ENCODE measurements at places on chromosomes 6 and 20.

DNA sequence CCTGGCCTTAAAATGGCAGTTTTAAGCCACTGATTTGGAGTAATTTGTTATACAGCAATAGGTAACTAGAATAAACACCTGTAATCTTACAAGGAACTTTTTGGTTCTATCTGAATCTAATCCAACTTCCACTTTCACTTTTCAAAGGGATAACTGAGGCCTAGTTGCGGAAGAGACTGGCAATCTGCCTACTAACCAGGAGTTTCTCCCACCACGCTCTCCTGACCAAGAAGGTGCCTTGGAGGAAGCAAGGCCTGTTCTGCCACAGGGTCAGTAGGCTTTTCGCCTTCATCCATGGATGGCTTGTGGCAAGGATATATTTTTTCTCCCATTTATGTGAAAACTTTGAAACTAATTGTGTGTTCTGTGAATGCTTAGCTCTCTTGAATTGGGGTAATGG is 12.9 kb upstream of the MYBL2 start:
- H3K27ac ChIP-seq = peak overlapping the region; percentile 11
- no peaks in the 10 kb centered on the region for H3K36me3 ChIP-seq
- no peak overlapping the region for H3K4me3 ChIP-seq
- H3K4me1 ChIP-seq = peaks cover 3% of the 10 kb centered on the region
- DNase-seq = no peak

DNA sequence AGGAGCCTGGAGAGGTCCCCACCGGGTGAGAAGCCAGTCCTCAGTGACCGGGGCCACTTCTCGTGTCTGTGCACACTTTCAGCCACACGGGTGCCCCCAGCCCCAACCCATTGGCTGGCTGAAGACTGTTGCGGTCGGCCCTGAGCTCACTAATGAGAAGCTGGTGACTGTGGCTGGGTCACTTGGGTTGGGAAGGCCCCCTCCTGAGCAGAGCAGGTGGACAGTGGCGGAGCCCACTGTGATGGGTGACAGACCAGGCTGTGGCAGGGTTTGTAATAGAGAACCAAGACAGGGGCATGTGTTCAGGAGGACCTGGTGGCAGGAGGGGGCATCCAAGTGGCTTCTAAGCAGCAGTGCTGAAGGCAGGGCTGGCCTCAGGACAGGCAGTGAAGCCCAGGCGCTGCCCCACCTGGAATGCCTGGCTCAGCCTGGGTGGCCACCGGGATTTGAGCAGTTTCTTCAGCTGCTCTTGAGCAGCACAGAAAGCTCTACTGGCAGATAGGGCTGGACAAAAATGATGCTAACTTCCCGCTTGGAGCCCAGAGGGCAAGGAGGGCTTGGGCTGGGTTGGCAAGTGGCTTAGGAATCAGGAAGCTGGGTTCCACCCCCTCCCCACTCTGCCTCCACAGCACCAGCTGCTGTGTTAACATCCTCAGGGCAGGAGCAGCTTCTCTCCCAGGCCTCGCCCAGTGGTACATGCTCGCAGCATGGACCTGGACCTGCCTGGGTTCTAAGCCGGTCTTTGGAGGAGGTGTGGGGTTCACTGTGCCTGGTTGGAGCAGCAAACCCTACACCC is 256.4 kb downstream of the CDH4 start:
- DNase-seq = no peak
- peaks cover 42% of the 10 kb centered on the region for H3K4me1 ChIP-seq
- H3K27me3 ChIP-seq = peaks cover 18% of the 10 kb centered on the region
- H3K27ac ChIP-seq = no peak overlapping the region
- H3K36me3 ChIP-seq = no peaks in the 10 kb centered on the region

GRCh38 chr6:43625393-43625992 is 3.6 kb downstream of the GTPBP2 start:
- H3K4me3 ChIP-seq = no peak overlapping the region
- no peaks in the 10 kb centered on the region for H3K27me3 ChIP-seq
- DNase-seq = no peak
- H3K27ac ChIP-seq = no peak overlapping the region
- H3K36me3 ChIP-seq = peaks cover 60% of the 10 kb centered on the region
- peaks cover 14% of the 10 kb centered on the region for H3K4me1 ChIP-seq

DNA sequence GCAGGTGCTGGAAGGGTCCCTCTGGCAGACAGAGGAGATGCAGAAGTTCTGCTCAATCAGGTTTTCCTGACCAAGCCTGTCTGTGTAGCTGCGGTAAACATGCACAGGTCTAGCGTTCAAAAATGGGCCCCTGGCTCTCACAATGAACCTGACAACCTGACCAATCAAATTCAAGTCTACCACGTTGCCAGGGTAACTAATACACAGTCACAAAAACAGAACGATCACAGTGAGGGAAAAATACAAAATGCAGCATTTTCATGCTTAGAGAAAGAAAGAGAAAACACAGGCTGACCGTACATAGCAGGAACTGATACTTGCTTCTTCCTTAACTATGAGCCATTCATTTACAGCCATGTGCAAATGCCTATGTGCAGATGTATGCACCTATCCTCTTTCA is 353.1 kb upstream of the TSHZ2 start:
- H3K4me3 ChIP-seq = no peak overlapping the region
- no peak overlapping the region for H3K27ac ChIP-seq
- H3K27me3 ChIP-seq = no peaks in the 10 kb centered on the region
- no peaks in the 10 kb centered on the region for H3K36me3 ChIP-seq

DNA sequence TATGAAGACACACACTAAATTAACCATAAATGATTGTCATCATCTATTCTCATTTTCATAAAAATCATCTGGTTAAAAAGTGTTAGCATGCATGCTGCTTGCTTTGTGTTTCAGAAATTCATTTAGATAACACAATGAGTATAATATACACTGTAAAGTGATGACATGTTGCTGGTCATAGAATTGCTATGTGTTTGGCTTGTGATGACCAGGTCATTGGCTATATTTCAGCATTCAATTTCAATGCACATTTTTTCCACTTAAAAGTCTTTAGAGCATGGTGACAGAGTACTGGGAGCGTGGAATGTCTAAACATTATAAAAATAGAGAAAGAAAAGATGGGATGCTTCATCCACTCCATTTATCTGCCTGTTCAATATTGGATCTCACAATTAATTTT is 1291.1 kb upstream of the MAP3K7 start:
- DNase-seq = no peak
- H3K4me3 ChIP-seq = no peak overlapping the region
- H3K4me1 ChIP-seq = no peaks in the 10 kb centered on the region

- no peaks in the 10 kb centered on the region for H3K27me3 ChIP-seq
- peaks cover 3% of the 10 kb centered on the region for H3K4me1 ChIP-seq
- DNase-seq = no peak
- no peaks in the 10 kb centered on the region for H3K36me3 ChIP-seq
These were observed 21.0 kb downstream of the JPH2 start for GRCh38 chr20:44166008-44166407.

DNA sequence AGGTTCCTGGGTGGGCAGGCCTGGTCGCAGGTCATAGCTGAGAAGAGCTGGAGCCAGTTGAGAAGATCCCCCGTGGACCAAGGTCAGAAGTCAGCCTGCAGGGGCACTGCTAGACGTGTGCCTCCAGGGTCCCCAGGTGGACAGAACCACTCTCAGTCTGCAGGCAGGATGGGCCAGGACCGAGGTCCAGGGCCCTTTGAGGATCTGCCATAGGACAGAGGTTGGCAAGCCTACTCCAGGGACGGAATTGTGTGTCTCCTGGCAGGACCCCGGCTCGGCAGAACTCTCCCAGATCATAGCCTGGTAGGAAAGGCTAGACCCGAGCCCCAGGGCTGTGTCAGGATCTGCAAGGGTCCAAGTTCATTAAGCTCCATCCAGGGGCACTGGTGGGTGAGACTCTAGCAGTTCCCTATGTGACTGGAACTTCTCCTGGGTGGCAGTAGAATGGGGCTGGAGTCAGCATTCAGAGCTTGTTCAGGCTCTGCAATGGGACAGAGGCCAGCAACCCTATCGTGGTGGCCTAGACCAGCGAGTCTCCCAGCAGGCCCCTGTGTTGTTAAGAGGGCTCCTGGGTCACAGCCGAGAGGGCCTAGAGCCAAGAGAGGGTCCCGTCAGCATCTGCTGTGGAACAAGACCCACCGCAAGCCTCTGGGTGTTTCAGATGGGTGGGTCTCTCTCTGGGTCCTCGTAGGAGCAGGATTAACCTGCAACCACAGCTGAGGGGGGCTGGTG is 18.2 kb downstream of the TTLL2 start:
- H3K27me3 ChIP-seq = peaks cover 8% of the 10 kb centered on the region
- H3K36me3 ChIP-seq = no peaks in the 10 kb centered on the region
- peaks cover 6% of the 10 kb centered on the region for H3K4me1 ChIP-seq
- no peak overlapping the region for H3K27ac ChIP-seq
- no peak for DNase-seq

GRCh38 chr6:11497881-11498280 is 39.7 kb upstream of the TMEM170B start:
- no peak overlapping the region for H3K27ac ChIP-seq
- H3K4me1 ChIP-seq = peaks cover 12% of the 10 kb centered on the region
- H3K4me3 ChIP-seq = no peak overlapping the region

DNA sequence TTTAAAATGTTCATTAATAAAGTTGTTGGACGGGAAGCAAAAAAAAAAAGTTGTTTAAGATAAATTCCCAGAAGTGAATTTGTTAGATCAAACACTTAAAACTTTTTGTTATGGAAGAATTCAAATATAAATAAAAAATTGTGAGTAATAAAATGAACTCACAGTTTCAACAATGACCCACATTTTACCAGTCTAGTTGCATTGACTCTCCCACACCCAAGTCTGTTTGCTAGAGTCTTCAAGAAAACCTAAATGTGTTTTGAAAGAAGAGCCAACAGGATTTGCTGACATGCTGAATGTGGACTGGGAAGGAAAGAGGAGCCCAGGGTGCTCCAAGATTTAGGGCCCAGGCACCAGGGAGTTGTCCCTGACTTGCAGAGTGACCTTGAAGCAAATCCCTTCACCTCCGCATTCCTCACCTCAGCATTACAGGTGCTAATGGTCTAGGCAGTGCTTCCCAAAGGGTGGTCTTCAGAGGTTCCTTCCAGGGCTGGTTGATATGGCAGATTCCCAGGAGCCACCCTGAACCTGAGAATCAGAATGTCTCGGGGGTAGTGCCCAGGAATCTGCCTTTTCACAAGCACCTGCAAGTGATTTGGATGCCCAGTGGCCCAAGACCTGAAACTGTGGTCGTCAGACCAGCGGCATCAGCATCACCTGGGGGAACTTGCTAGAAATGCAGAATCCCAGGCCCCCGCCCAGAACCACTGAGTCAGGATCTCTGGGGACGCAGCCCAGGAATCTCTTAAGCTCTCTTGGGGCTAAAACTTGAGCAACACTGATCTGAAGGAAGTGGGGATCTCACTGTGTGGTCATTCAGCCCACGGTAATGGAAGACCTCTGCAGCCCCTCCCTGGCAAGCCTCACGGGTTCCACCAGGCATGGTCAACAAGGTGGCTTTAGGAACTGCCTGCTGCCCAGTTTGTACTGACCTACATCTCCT is 31.1 kb downstream of the POFUT1 start:
- no peak for DNase-seq
- H3K36me3 ChIP-seq = peaks cover 13% of the 10 kb centered on the region
- H3K4me3 ChIP-seq = no peak overlapping the region

- peaks cover 52% of the 10 kb centered on the region for H3K4me1 ChIP-seq
These were observed 18.4 kb upstream of the ZNF76 start for GRCh38 chr6:35240838-35241801.

DNA sequence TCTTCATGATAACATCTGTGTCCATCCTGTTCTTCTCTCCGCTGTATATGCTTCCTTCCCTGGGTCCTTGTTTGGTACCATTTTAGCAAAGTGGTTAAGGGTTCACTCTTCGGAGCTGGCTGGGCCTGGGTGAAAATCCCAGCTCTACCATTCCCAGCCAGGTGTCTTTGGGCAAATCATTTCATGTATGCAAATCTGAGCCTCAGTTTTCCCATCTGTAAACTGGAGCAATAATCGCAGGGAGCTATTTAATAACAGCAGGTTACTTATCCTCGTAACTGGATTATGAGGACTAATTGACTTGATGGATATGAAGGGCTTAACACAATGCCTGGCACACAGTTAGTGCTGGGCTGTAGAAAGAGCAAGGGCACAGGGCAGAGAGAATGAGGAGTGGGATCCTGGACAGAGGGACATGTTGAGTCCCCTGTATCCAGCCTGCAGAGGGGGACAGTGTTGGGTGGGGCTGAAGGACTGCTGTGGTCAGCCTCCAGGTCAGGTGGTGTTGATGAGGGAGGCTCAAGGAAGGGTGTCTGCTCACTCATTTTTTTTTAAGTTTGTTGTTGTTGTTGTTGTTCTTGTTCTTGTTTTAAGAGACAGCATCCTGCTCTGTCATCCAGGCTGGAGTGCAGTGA is 44.3 kb upstream of the FAM83D start:
- H3K4me1 ChIP-seq = peaks cover 20% of the 10 kb centered on the region
- peak overlapping the region; percentile 25 for H3K27ac ChIP-seq
- no peak for DNase-seq
- H3K4me3 ChIP-seq = no peak overlapping the region
- no peaks in the 10 kb centered on the region for H3K27me3 ChIP-seq
- H3K36me3 ChIP-seq = no peaks in the 10 kb centered on the region

DNA sequence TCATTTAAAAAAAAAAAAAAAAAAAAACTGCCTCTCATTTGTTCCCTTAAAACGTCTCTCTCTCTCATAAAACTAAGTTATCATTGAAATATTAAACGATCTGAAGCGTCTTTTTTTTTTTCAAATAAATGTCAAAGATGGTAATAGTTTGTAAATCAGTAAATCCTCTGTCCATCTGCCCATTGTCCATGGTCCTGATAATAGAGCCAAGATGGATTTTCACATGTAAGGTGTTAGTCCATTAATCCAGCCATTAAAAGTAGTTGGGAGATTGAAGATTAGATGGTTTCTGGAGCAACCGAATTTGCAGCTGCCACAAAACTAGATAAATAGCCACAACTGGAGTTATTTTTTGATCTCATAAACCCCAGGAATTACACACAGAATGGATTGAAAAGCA is 145.8 kb upstream of the SNX9 start:
- H3K4me1 ChIP-seq = no peaks in the 10 kb centered on the region
- H3K27me3 ChIP-seq = 0 out of 2 replicates have a peak, but pooled peaks cover 2% of the 10 kb centered on the region
- DNase-seq = no peak
- H3K27ac ChIP-seq = no peak overlapping the region
- no peak overlapping the region for H3K4me3 ChIP-seq
